Right ventricle myocardium superior (tissue), 1 donor: ENCODE measurements at places on chromosomes 2 and 18. TPM values are rescaled to one million over a fixed set of nuclear protein-coding genes. Genes with fewer than 3 reads are reported as not detected.

- no peak for DNase-seq
These were observed 12.9 kb downstream of the KHK start for GRCh38 chr2:27099334-27099955.

DNA sequence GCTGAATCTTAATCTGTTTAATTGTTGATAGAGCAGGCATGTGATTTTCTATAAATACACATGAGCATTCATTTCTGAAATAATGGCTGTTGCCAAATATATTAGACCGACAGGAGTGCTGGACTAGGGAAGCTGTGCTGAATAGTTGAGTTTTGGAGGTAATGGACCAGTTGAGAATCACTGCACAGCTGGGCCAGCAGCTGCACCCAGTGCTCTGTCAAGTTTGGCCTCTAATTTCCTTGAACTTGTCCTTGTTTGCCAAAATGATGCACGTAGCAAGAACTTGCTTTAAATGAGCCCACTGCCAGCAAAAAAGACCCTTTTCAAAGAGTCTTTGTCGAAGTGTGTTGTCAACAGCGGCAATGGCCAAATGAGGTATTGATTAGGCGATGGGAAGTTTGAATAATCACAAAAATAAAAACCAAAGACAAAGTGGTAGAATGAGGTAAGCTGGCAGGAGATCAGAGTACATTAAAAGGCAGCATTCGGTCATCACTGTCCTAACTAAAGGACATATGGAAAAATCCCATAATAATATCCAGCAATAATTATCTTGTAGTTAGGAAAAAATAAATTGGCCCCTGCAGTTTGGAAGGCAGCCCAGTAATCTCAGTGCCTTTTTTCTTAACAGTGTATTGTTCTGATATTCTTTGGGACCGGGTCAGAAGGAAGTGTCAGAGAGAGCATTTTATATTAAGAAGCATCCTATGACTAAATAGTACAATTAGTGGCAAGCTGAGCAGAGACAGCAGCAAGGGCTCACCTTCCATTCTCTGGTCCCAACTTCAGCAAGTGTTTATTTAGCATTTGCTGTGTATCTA is 126.2 kb downstream of the RAPGEF4 start:
- no peak for DNase-seq

DNA sequence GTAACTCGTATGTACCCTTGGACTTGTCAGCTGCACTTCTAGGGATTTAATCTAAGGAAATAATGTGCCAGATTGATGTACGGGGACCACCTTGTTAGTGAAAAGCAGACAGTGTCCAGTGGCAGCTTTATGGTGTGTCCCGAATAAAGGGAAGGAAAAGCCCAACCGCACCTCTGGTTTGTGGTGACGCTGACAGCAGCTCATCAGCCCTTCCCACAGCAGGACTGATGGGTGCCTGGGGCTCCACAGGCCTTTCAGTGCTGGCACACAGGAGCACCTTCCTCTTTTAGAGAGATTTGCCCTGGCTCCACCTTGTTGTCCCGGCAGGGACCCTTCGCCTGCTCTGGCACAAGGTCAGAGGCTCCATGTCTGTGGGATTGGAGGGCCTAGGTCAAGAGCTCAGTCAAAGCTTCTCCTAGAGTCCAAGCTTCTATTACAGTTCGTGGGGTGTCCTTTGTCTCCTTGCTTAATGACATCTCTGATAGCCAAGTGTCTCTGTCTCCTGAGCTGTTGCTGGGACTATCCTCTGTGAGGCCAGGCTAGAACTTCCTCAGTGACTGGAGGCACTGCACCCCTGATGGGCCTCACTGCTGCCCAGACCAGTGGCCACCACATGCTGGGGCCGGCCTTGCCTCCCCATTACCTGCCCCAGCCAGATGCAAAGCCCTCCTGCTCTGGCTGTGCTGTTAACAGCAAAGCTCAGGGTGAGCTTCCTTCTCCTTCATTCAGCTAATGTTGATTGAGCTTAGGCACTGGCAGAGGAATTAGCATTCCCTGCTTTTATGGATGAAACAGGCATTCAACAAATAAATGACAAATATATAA is 33.0 kb upstream of the SCLY start:
- no peak for DNase-seq

- no peak for DNase-seq
These were observed 77.3 kb upstream of the LAPTM4A start for GRCh38 chr2:20128506-20129330.

GRCh38 chr18:77023102-77023782 is 109.3 kb downstream of the MBP start:
- DNase-seq, result no peak

- no peak for DNase-seq
These were observed 9.6 kb upstream of the B3GNT2 start for GRCh38 chr2:62186156-62186905.

GRCh38 chr2:48568547-48568946 is 38.6 kb downstream of the STON1 start:
- DNase-seq, result no peak

GRCh38 chr2:7919510-7919909 is 762.3 kb upstream of the ID2 start:
- no peak for DNase-seq

DNA sequence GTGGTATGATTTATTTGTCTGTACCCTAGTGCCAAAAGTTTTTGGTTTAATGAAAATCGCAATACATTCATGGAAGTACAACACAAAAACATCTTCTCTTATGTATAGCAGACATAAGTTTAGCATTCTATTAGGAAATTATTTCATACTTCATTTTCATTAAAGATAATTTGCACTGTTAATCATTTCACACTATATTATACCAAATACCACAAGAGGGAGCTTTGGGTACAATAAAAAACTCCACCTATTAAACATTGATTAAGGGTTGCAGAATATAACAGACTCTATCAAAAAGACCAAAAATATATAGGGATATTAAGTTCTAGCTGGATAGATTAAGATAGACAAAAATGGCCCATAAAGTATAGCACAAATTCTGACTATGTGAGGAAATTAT is 79.0 kb downstream of the SLC66A3 start:
- no peak for DNase-seq

GRCh38 chr2:230824406-230824978 is 40.2 kb upstream of the ITM2C start:
- DNase-seq, result no peak

DNA sequence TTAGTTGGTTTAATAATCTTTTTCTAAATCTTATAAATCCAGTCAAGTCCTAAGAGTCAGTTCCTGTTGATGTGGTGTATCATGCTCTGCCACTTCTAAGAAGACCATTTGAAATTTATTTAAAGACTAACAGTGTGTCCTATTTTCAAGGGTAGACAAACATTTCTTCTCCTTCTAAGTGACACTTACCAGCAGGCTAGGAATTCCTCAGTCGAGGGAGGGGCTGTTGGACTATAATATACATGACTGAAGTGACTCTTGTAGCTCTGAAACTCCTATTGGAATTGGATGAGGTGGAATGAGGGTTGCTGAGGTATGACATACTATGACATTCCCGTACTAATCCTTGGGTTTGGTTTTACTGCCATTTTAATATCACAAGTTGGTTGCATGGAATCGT is 30.6 kb downstream of the ITGB6 start:
- no peak for DNase-seq

- DNase-seq, result peak; percentile 39
These were observed 79.6 kb downstream of the TPO start for GRCh38 chr2:1492711-1493430.

- DNase-seq, result no peak
These were observed 32.4 kb downstream of the SMAD2 start for GRCh38 chr18:47898055-47898454.

DNA sequence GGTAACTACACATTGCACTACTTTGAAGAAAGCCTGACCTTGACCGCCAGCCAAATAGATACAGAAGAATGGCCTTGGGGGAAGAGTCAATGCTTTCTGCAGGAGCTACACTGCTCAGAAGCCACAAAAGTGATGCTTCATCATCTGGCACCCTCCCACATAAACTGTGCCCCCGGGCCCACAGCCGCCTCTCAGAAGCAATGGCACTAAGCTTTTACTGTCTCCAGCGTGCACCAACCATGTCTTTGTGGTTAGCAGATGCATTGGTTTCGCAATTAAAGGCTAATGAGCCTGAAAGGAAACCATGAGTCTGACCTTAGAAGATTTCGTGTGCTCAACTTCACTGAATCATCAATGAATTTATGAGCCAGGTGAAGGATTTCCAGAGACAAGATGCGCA is 209.4 kb upstream of the TRIB2 start:
- DNase-seq, result no peak

DNA sequence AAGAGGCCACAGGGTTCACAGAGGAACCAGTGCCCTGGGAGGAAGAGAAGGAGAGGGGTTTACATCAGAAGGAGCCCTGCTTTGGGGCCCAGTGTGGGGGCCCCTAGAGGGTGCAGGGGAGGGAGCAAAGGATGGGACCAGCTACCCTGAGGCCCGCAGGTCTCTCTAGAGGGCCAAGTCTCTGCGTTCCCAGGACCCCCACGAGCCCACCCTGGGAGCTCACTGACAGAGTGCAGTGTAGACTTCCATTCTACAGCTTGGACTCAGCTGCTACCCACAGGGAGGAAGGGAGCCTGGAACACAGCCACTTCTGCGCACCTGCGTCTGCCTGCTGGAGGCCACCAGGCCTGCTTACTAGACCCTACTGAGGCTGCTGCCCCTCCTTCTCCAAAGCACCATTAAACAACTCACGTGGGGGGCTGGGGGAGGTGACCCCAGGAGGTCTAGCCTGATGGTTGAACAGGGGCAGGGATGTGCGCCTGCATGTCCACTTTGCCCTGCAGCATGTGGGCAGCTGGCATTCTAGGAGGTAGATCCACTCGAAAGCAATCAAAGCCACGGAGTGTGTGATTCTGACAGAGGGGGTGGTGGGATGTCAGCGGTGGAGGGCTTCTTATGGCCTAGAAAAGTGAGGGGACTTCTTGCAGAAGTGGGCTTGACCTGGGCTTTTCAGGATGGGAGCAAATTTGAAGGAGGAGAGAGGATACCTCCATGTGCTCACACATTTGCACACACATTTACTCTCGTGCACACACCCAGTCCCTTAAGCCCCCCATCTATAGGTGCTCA is 90.2 kb downstream of the ZFP36L2 start:
- no peak for DNase-seq

GRCh38 chr2:105809097-105809473 is 64.4 kb downstream of the NCK2 start:
- no peak for DNase-seq

DNA sequence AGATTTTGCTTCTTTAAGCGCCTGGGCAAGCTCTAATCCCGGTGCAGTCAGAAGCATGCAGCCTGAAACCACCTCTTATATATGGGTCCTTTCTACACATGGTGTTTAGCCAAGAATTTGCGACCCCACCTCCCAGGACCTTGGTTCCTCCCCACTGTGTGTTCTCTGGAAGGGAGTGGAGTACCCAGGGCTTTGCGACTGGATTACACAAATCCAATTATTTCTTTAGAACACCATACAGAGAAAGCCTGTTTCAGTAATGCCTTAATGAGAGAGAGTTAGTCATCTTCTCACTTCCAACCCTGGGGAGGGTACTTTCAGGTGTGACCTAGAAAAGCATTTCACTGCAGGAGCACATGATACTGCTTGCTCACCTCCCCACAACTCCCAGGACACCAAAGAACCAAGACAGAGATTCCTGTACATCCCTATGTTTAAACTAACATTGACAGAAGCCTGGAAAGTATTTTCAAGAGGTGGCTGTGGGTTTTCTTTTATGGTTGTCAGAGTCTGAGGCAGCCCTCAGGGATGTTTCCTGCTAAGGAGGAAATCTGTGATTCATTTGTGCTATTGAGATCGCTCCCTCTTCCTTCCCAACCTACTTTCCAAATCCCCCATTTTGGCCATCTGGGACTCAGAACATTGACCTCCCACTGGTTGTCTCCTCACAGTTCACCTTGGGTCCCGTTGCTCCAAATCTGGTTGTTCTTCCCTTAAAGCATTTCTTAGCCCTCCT is at the start of gene CAPN14:
TSS of gene CAPN14 (minus strand) at position 51 of the 736 bp plus-strand sequence. CDS start 12,068 bp downstream, outside the sequence.
- DNase-seq, result no peak

GRCh38 chr2:202042444-202042843 is 8.8 kb downstream of the FZD7 start:
- no peak for DNase-seq

DNA sequence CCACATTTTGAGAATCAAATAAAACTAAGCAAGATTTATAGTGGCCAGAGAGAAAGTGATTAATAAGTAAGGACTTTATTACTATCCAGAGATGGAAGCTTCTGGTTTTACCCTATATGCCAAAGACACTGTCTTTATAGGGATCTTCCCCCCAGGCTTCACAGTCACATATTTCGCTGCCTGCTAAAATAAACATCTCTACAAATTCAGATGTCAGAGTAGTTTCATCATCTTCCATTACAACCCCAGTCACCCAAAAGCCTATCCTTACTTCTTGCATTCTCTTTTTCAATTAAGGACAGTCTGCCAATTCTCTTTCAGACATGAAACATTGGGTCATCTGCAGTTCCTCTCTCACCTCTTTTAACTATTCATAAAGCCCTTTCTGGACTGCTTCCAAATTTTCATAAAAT is 28.3 kb downstream of the CREB1 start:
- DNase-seq, result no peak

DNA sequence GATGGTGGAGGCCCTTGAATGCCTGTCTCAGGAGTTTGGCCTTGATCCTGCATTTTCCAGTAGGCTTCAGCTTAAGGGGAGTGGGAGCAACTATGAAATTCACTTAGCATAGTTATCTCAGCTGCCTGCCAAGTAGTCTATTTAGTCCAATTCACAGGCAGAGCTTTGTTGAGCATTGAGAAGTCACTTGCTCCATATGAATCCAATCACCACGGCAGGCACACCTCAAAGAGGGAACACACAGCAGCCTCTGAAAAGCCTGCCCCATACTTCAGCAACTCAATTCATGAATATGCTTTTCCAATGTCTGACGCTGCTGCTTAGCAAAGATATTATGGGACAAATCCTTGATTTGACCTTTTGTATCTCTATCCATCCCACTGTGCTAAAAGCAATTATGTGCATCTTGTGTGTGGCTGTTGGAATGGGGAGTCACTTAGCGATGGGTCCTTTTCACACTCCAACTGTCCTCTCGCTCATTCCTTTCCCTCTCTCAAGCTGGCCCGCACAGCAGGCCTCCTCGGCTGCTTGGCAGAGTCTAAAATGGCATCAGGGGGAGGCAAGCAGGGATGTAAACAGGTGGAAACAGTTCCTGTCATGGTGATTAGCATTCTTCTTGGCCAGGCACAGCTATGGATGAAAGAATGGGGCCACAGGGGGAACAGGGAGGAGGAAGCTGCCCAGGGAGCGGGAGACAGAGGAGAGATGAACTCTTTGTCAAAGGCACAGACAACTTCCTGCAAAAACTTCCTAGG is 56.0 kb upstream of the LRPPRC start:
- DNase-seq, result no peak

Gene C1GALT1C1L
- total RNA-seq, result 1.1 TPM

Gene GPR155
- total RNA-seq, result 14.7 TPM

Gene CENPO
- total RNA-seq, result 2.2 TPM

Gene CDC42EP3
- 75.3 TPM for total RNA-seq
